ENCODE measurements at places on chromosomes 11 and 22. TPM values are rescaled to one million over a fixed set of nuclear protein-coding genes. Genes with fewer than 3 reads are reported as not detected.

DNA sequence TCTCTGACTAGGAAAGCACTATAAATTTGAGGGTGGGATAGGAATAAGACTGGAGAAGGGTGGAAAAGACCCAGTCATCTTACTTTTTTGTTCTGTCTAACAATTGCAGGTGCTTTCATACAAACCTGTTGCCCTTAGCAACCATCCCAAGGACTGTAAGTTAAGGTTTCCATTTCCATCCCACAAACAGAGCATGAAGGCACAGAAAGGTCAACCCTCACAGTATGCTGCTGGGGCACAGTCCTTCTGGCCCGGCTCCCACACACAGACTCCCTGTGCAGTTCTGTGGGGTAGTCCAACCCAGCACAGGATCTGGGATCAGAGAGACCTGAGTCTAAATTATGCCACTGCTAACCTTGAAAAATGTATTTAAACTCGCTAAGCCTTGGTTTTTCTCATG lies 38.4 kb upstream of the ETS1 start:
- DNase-seq, result no peak

The HORMAD2 gene
- not detected for total RNA-seq

GRCh38 chr11:96614846-96615245 lies 225.0 kb downstream of the JRKL start:
- no peak for DNase-seq

DNA sequence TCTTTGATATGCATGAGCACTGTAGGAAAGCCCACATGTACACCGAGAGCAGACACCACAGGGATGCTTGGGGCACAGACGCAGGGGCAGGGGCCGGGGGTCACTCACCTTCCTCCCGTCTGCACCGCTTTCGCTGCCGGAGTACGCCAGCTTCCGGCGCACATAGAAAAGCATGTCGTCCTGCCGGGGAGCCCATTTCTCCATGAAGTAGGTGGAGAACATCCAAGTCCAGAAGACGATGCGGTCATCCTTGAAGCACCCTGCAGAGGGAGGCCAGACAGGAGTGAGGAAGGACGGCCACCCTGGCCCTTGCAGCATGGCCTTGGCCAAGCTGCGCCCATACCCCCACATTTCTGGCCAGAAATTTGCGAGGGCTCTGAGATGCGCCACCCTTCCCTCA lies 28.8 kb downstream of the KIAA0930 start:
- no peak for DNase-seq

The FAR1 gene
- total RNA-seq, result 44.7 TPM

DNA sequence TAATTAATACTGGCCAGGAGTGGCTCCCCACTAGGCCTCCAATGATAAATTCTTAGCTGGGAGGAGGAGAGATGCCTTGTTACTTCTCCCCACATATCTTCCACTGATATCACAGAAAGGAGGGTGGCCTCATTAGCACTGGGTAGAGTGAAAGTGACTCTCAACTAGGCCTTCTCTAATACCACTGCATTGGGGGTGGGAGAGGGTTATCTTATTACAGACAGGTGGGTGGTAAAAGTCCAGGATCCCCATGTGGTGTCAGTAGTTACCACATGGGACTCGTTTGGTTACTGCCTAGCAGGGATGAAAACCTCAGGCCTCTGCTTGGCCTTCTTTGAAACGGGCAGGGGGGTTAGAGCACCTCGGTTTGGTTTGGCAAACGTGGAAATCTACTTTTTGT lies 167.3 kb downstream of the UVRAG start:
- no peak for DNase-seq

The INS gene
- not detected for total RNA-seq

DNA sequence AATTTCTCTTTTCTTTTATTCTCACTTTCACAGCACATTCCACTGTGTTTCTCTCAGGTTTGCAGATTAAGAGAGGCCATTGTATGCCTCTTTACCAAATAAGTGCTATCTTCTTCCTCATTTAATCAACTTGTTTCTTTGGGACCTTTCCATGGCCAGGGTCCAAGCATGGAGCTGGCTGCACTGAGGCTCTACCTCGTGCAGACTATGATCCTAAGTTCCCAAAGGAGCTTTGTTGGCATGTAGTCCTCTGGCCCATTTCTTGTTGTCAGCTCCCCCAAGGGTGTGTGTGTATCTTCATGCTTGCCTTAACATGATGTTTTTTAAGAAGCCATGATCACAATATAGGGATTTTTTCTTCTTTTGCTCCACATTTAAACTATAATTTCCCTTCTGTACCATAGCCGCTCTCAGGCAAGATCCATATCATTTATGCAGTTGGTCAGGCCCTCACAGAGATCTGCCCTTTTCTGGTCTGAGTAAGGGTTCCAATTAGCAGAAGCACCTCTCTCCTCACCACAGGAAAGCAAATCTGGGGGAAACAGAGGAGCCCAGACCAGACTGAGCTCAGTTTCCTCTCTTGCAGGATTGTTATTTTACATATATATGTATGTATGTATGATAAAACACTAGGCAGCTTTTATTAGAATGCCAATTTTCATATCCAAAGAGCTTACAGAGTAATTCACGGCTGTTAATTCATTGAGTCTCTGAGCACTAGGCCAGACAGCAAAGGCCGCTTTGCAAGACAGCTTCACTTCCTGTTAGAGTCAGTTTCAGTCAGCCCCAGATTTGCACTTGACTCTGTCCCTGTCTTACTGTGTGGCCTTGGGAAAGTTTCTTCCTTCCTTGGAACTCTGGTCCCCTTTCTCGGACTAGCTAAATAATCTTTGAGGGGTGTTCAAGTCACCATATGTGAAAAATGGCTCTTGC lies 34.3 kb downstream of the CYB5R2 start:
- DNase-seq, result no peak

- peak; percentile 57 for DNase-seq
These were observed 42.0 kb downstream of the CD82 start for GRCh38 chr11:44607319-44607962.
